ENCODE measurements at places on chromosomes 3 and 15. TPM values are rescaled to one million over a fixed set of nuclear protein-coding genes. Genes with fewer than 3 reads are reported as not detected.

MOBP gene
- total RNA-seq: not detected

SCAANT1 gene
- total RNA-seq: not detected

SERPINI2 gene
- total RNA-seq: not detected

ASB14 gene
- total RNA-seq: not detected

DIPK2A gene
- 60.3 TPM for total RNA-seq

DNA sequence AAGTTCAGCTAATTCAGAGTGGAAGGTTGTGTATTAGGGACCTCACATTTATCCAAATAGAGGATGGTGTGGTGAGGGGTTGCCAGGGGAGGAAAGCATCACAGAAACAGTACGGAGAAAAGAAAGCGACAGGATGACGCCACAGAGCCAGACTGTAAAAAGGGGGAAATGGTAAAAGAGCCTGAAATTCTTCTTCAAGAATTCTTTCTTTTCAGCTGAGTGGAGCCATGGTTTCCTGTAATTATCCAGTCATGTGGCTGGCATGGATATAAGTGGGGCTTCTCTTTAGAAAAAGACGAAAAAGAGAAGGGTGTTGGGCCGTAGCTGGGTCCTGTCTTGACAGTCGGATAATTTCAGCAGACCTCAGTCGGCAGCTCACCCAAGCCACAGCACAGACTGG lies 24.5 kb upstream of the PSMD6 start:
- H3K27ac ChIP-seq: no peak overlapping the region
- no peak for DNase-seq
- H3K27me3 ChIP-seq: no peaks in the 10 kb centered on the region
- H3K4me3 ChIP-seq: no peak overlapping the region

GRCh38 chr15:93087825-93088199 lies 1.2 kb downstream of the RGMA start:
- H3K27me3 ChIP-seq: peaks cover 25% of the 10 kb centered on the region
- peak overlapping the region; percentile 79 for H3K27ac ChIP-seq
- H3K36me3 ChIP-seq: no peaks in the 10 kb centered on the region

- no peaks in the 10 kb centered on the region for H3K27me3 ChIP-seq
- no peak for DNase-seq
- H3K4me1 ChIP-seq: peaks cover 32% of the 10 kb centered on the region
- H3K36me3 ChIP-seq: no peaks in the 10 kb centered on the region
- no peak overlapping the region for H3K27ac ChIP-seq
Observed at GRCh38 chr15:63187589-63188226, 1.7 kb upstream of the RAB8B start.

DNA sequence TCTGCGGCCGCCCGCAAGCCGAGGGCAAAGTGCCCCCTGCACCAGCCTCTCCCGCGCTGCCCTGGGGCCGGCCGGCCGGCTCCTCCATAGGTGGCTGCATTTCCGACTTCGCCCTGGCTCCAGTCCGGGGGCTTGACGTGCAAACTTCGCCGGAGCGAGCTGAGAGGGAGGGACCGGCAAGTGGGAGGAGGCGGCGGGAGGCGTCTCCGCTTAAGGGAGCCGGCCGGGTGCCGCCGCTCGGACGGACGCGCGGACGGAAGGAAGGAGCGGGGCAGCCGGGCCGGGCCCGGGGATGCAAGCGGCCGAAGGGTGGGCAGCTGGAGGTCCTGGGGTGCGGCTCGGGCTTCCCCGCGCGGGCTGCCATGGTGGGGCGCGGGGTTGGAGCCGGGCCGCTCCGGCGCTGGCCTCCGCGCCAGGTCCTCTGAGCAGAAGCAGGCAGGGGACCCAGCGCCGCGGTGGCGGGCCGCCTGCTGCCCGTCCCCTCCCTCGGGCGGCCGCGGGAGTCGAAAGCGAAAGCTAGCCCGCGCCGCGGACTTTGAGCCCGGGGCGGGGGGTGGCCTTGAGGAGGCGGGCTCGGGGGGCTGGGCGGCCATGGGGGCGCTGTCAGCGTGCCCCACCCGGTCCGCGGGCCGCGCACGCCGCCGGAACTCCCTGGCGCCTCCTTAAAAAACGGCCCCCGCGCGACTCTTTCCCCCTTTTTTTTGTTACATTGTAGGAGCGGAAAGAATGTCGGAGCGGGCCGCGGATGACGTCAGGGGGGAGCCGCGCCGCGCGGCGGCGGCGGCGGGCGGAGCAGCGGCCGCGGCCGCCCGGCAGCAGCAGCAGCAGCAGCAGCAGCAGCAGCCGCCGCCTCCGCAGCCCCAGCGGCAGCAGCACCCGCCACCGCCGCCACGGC lies at the start of gene SCAANT1:
Gene SCAANT1 (minus strand): TSS at position 511 of the 895 bp plus-strand sequence.
- H3K27me3 ChIP-seq: no peaks in the 10 kb centered on the region
- DNase-seq: peak; percentile 95
- H3K36me3 ChIP-seq: peaks cover 9% of the 10 kb centered on the region

- no peak overlapping the region for H3K4me3 ChIP-seq
- H3K27ac ChIP-seq: peak overlapping the region; percentile 72
- H3K27me3 ChIP-seq: no peaks in the 10 kb centered on the region
- no peaks in the 10 kb centered on the region for H3K36me3 ChIP-seq
Observed at GRCh38 chr3:195462308-195462610, 19.4 kb upstream of the ACAP2 start.

GRCh38 chr3:76021376-76021775 lies 236.0 kb upstream of the ZNF717 start:
- no peak overlapping the region for H3K4me3 ChIP-seq
- H3K4me1 ChIP-seq: no peaks in the 10 kb centered on the region
- H3K27ac ChIP-seq: no peak overlapping the region
- H3K27me3 ChIP-seq: no peaks in the 10 kb centered on the region

- no peaks in the 10 kb centered on the region for H3K27me3 ChIP-seq
- H3K27ac ChIP-seq: no peak overlapping the region
- no peaks in the 10 kb centered on the region for H3K36me3 ChIP-seq
- no peak for DNase-seq
Observed at GRCh38 chr3:178950676-178951075, 120.9 kb downstream of the ZMAT3 start.

- H3K27ac ChIP-seq: no peak overlapping the region
- H3K4me3 ChIP-seq: no peak overlapping the region
- no peaks in the 10 kb centered on the region for H3K27me3 ChIP-seq
- H3K36me3 ChIP-seq: no peaks in the 10 kb centered on the region
- no peaks in the 10 kb centered on the region for H3K4me1 ChIP-seq
- no peak for DNase-seq
Observed at GRCh38 chr15:53791581-53791980, 32.1 kb upstream of the WDR72 start.

GRCh38 chr3:186095561-186096081 lies 13.3 kb downstream of the ETV5 start:
- H3K36me3 ChIP-seq: no peaks in the 10 kb centered on the region
- H3K4me3 ChIP-seq: no peak overlapping the region
- H3K27me3 ChIP-seq: no peaks in the 10 kb centered on the region
- DNase-seq: no peak
- peak overlapping the region; percentile 39 for H3K27ac ChIP-seq

DNA sequence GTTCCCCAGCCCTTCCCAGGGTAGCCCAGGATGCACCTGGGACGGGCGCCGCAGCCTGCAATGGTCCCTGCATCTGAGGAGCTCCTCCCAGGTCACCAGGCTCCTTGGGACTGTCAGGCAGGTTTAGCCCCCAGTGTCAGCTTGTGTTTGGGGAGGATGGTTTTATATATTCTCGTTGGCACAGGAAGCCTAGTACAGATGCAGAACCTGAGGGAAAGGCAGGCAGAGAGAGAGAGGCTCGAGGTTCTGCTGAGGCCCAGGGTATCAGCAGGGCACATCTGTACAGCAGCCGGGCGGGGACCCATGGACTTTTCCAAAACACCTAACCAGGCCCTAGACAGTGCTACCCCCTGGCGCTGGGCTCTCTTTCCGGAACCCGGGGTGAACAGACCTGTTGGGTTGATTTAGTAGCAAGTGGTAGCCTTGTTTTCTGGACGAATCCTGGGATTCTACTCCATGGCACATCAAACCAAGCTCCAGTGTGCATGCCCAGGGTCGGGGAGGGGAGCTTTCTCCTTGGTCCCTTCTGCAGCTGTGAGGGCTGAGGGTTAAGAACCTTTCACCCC lies 8.6 kb downstream of the PAK6 start:
- H3K4me1 ChIP-seq: peaks cover 80% of the 10 kb centered on the region
- H3K4me3 ChIP-seq: no peak overlapping the region
- peak; percentile 69 for DNase-seq
- no peaks in the 10 kb centered on the region for H3K27me3 ChIP-seq
- no peaks in the 10 kb centered on the region for H3K36me3 ChIP-seq

DNA sequence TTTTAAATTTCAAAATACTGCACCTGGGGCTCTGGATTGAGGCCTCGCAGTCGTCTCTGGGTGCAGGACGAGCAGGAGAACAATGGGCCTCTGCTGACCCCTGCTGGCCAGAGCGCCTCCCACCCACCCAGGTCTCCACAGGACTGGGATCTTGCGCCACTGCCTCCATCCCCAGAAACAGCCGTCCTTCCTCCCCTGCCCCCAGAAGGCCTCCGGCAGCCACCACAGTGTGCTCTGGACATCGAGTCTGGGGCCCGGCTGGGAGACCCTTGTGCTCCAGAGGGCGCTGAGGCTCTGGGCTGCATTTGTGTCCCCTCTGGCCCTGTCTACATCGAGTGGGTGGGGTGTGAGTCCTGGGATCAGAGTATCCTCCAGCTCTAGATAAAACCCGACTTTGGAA lies 6.7 kb upstream of the ACSBG1 start:
- no peaks in the 10 kb centered on the region for H3K27me3 ChIP-seq
- DNase-seq: peak; percentile 90
